ENCODE measurements at places on chromosomes 1 and 21.

- no peaks in the 10 kb centered on the region for H3K4me1 ChIP-seq
- no peaks in the 10 kb centered on the region for H3K36me3 ChIP-seq
- H3K4me3 ChIP-seq = no peak overlapping the region
- DNase-seq = no peak
These were observed 1386.8 kb downstream of the MRPL39 start for GRCh38 chr21:24220446-24220845.

GRCh38 chr1:74436078-74436477, 76.3 kb downstream of the LRRC53 start:
- no peak overlapping the region for H3K27ac ChIP-seq
- H3K4me3 ChIP-seq = no peak overlapping the region

DNA sequence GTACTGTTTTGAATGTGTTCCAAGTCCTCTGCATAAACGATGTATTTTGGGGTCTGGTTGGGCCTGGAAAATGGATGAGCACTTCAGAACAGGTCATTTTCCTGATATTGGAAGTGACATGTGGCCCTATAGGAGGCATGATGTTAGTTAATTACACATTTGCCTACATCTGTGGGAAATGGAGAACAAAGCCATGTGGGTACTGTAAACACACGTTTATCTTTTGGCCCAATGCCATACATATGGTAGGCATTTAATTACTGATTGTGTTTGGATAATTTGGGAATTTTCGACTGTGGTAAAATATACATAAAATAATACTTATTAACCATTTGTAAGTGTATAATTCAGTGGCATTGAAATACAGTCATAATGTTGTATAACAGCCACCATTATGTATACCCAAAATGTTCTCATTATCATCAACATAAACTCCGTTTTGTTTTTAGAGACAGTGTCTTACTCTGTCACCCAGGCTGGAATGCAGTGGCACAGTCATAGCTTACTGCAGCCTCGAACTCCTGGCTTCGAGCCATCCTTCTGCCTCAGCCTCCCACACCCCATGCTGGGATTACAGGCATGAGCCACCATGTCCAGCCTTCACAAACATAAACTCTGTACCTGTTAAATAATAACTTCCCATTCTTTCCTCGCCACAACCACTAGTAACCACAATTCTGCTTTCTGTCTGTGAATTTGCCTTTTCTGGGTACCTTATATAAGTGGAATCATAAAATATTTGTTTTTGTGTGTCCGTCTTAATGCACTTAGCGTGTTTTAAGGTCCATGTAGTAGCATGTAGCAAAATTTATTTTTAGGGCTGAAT, 11.9 kb upstream of the RNPEP start:
- DNase-seq = no peak
- H3K4me1 ChIP-seq = peaks cover 29% of the 10 kb centered on the region
- H3K36me3 ChIP-seq = peaks cover 22% of the 10 kb centered on the region
- no peaks in the 10 kb centered on the region for H3K27me3 ChIP-seq
- H3K27ac ChIP-seq = no peak overlapping the region

- peak; percentile 13 for DNase-seq
- no peaks in the 10 kb centered on the region for H3K4me1 ChIP-seq
These were observed 141.8 kb upstream of the ZRANB2 start for GRCh38 chr1:71222668-71223067.

DNA sequence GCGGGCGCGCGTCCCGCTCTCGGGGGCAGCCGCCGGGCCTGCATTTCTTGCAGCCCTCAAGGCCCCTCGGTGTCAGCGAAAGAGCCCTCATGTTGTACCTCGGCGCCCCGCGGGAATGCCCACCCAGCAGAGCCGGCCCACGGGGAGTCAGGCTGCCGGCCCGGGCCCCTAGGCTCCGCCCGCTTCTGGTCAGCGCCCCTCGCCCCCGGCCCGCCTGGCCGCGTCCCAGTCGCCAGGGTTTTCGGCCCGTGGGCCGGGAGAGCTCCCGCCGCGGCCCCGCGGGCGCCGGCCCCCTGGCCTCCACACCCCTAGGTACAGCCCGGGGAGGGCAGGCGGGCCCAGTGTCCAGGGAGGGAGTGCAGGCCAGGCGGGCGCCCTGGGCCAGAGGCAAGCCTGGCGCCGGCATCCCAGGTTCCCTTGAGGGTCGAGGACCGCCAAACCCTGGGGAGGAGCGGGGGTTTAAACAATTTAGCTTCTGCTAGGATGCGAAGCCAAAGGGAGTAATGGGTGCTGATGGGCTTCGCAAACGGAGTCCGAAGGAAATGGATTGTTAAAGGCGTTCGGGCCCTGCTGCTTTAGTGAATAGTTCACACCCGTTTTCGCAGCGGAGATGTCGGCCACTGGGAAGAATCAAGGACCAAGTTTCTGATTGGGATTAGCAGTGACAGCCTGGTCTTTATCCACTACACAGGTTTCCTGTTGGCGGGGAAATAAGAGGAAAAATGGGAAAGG, 486 bp upstream of the KCNA3 start:
- H3K36me3 ChIP-seq = no peaks in the 10 kb centered on the region
- no peaks in the 10 kb centered on the region for H3K4me1 ChIP-seq
- no peaks in the 10 kb centered on the region for H3K27me3 ChIP-seq
- H3K4me3 ChIP-seq = peak overlapping the region; percentile 95

DNA sequence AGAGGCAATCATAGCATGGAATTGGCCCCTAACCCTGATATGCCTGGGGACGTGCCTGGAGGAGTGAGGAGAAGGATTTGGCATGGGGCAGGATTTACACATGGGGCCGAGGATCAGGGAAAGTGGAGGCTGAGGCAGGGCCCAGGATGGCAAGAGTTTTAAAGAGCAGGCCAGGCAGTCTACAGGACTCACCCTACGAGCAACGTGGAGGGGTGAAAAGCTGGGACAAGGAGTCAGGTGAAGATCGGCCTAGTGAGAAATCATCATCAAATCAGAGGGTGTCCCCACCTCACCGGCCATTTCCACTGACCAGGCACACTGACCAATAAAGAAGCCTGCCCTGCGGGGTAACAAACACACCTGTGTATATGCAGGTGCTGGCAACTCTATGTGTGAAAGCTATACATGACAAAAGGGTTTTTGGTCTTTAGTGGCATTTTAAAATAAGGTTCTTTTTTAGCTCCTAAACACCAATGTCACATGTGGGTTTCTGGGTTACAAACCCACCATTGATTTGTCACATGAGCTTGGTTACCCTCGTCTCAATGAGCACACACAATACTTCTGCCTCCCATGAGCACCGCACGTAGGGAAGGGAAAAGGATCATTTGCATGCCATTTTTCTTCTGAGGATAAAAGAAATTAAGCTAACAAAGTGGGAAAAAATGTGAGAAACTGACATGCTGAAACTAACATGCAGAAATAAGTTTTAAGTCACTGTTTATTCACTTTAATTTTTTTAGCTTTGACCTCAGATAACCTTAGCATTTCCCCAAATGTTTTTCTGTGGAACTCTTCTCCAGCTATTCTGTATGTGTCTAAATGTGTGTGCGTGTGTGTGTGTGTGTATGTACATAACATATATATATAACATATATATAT, 168.1 kb upstream of the EDN2 start:
- no peaks in the 10 kb centered on the region for H3K27me3 ChIP-seq
- DNase-seq = no peak
- no peaks in the 10 kb centered on the region for H3K4me1 ChIP-seq
- H3K27ac ChIP-seq = no peak overlapping the region
- no peaks in the 10 kb centered on the region for H3K36me3 ChIP-seq

GRCh38 chr1:179164494-179164893, 65.0 kb downstream of the ABL2 start:
- no peak overlapping the region for H3K27ac ChIP-seq
- no peaks in the 10 kb centered on the region for H3K27me3 ChIP-seq
- no peaks in the 10 kb centered on the region for H3K36me3 ChIP-seq
- DNase-seq = no peak

DNA sequence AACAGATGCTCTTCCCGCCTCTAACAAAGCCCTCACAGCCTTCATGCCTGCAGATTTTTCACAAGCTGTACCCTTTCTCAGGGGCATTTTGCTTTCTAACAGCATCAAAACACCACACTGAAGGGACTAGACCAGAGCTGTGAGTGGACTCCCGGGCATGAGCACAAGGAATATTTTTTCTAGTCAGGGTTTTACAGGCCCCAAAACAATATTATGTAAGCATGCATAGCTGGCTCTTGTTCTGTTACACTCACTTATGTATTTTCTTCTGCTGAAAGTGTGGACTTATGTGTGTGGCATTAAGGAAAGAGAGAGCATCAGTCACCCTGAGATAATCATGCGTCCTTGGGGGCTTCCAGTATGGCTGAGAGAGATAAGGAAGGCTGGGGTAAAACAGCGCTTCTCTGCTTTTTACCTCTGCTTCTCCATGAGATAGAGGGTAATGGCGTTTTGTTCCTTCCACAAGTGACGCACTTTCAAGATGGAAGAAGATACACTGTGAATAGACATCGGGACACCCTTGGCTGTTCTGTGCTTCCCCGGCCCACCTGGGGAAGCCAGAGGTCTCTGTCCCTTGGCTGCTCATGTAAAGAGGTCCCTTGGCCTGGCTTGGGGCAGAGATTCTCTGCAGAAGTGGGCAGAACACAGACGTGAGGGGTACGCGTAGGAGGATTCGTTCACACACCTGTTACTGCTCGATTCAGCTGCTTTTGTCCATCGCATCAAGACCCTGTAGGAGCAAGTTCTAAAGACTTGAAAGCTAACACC, 266.7 kb upstream of the RAB4A start:
- no peak for DNase-seq
- no peak overlapping the region for H3K4me3 ChIP-seq
- H3K4me1 ChIP-seq = no peaks in the 10 kb centered on the region

GRCh38 chr21:34213959-34214358, 140.6 kb downstream of the MRPS6 start:
- no peak overlapping the region for H3K27ac ChIP-seq
- no peak for DNase-seq
- H3K4me3 ChIP-seq = no peak overlapping the region
- H3K4me1 ChIP-seq = no peaks in the 10 kb centered on the region
- no peaks in the 10 kb centered on the region for H3K27me3 ChIP-seq
